ENCODE measurements at places on chromosomes 1 and 21.

GRCh38 chr1:119743308-119743707 lies 25.4 kb downstream of the HMGCS2 start:
- DNase-seq, result no peak

- DNase-seq, result no peak
Measured at GRCh38 chr1:200963076-200963475, 60.4 kb downstream of the KIF21B start.

- DNase-seq, result no peak
Measured at GRCh38 chr21:38830671-38831525, 25.2 kb downstream of the ETS2 start.

DNA sequence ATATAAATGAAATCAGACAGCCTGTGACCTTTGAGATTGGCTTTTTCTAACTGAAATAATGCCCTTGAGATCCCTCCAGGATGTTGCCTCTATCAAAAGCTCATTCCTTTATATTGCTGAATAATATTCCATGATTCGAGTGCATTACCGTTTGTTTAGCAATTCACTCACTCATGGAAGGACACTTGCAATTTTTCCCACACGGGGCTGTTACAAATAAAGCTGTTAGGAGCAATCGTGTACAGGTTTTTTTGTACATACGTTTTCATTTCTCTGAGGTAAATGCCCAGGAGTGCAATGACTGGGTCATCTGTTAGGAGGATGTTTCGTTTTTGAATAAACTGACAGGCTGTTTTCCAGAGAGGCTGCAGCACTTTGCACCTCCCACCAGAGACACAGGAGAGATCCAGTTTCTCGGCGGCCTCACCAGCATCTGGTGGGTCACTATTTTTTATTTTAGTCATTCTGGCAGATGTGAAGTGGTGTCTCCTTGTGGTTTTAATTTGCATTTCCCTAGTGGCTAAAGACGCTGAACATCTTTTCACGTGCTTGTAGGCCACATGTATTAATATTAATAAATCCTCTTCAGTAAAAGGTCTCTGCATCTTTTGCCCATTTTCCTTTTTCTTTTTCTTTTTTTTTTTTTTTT lies 11.0 kb downstream of the PRDM15 start:
- no peak for DNase-seq

- DNase-seq, result no peak
Measured at GRCh38 chr1:183126000-183126366, 60.1 kb upstream of the LAMC2 start.

Measured in glomerular endothelial cell (primary cell).